Esophagus squamous epithelium (tissue), 5 donors: ENCODE measurements at places on chromosomes 16 and 17.
A peak's percentile ranks its signal among the peaks of the same experiment; 100 is the strongest.

DNA sequence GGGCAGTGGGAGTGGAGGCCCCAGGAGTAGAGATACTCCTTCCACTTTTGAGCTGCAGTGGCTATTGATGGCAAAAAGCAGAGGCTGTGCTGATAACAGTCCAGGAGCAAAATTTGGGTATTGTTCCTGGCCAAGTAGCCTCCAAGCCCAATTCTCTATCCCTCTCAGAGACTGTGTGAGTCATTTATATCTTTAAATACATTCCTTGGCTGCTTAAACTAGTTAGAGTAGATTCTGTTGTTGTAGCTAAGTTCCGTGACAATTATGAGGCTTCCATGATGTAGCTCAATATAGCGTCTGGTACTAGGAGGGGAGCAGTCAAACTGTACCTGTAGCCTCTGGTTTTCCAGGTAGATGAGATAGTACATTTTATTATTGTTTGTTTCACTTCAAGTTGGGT lies 19.9 kb upstream of the UBE2G1 start:
- H3K27me3 ChIP-seq, result no peaks in the 10 kb centered on the region
- H3K27ac ChIP-seq, result peak overlapping the region; percentile 30
- no peaks in the 10 kb centered on the region for H3K4me1 ChIP-seq
- DNase-seq, result no peak
- no peaks in the 10 kb centered on the region for H3K36me3 ChIP-seq

- no peaks in the 10 kb centered on the region for H3K4me1 ChIP-seq
- H3K27ac ChIP-seq, result no peak overlapping the region
- H3K4me3 ChIP-seq, result no peak overlapping the region
- no peak for DNase-seq
- no peaks in the 10 kb centered on the region for H3K27me3 ChIP-seq
- no peaks in the 10 kb centered on the region for H3K36me3 ChIP-seq
These were observed 559.5 kb upstream of the CDH11 start for GRCh38 chr16:65681406-65681805.

DNA sequence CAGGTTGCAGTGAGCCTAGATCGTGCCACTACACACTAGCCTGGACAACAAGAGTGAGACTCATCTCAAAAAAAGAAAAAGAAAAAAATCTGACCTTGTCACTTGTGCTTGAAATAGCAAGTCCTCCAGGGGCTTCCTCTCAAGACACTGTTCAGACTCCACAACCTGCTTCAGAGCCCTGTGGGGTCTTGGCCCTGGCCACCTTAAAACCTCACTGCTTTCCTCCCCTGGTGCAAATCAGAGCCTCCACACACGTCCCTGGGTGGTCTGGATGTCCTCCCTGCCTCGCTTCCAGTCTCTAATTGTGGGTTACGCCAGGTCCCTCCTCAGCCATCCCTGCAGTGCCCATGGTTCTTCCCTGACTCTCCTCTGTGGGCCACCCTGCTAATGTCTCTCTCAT lies 4.7 kb downstream of the ACD start:
- no peak for DNase-seq
- H3K4me3 ChIP-seq, result no peak overlapping the region
- peaks cover 16% of the 10 kb centered on the region for H3K27me3 ChIP-seq
- H3K36me3 ChIP-seq, result peaks cover 6% of the 10 kb centered on the region
- H3K27ac ChIP-seq, result no peak overlapping the region
- H3K4me1 ChIP-seq, result peaks cover 38% of the 10 kb centered on the region

DNA sequence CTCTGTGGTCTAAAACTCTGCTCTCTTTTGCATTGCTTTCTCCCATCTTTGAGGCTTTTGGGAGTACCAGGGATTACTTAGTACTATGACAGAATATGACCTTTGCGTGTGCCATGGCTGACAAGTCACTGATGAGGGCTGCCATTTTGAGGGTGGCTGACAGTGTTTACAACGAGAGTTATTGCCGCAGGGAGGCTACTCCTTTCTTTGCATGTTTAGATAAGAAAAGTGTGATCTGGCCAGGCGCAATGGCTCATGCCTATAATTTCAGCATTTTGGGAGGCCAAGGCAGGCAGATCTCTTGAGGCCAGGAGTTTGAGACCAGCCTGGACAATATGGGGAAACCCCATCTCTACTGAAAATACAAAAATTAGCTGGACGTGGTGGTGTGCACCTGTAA lies 77.5 kb downstream of the GSG1L start:
- no peak for DNase-seq
- H3K27me3 ChIP-seq, result no peaks in the 10 kb centered on the region
- no peak overlapping the region for H3K4me3 ChIP-seq
- no peak overlapping the region for H3K27ac ChIP-seq

- H3K4me3 ChIP-seq, result no peak overlapping the region
- H3K36me3 ChIP-seq, result no peaks in the 10 kb centered on the region
- H3K27me3 ChIP-seq, result no peaks in the 10 kb centered on the region
- DNase-seq, result no peak
These were observed 49.8 kb downstream of the CREBBP start for GRCh38 chr16:3830625-3831254.

DNA sequence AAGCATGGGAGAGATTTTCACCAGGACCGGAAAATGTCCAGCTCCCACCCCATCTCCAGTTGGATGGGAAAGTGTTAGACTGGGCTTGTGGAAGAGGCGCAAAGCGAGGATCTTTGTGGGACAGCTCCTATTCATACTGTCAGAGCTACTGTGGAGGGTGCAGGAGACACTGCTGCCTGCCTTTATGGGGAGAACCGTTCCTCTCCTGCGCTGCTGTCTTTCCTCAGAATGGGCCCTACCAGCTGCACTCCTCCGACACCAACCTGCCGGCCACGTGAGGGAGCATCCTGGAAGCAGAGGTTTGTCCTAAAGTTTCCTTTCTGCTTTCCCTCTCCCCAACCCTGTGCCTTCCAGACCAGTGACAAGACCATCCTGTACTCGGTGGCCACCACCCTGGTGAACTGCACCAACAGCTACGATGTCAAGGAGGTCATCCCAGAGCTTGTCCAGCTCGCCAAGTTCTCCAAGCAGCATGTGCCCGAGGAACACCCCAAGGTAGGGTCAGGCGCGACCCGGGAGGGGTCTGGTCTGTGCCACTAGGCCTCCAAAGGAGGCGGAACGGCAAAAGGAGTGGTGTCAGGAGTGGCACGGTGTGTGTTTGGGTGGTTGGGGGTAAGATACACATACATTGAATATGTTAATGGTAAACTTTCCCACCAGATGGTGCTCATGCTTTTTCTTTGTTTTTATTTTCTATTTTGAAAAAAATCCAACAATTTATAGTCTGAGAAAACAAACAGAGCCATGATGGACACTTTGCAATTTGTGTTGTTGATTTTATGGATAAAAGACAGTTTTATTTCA lies 23.0 kb downstream of the SLC35G3 start:
- H3K27ac ChIP-seq, result no peak overlapping the region
- no peaks in the 10 kb centered on the region for H3K36me3 ChIP-seq
- no peaks in the 10 kb centered on the region for H3K4me1 ChIP-seq
- DNase-seq, result no peak
- no peaks in the 10 kb centered on the region for H3K27me3 ChIP-seq
- no peak overlapping the region for H3K4me3 ChIP-seq

DNA sequence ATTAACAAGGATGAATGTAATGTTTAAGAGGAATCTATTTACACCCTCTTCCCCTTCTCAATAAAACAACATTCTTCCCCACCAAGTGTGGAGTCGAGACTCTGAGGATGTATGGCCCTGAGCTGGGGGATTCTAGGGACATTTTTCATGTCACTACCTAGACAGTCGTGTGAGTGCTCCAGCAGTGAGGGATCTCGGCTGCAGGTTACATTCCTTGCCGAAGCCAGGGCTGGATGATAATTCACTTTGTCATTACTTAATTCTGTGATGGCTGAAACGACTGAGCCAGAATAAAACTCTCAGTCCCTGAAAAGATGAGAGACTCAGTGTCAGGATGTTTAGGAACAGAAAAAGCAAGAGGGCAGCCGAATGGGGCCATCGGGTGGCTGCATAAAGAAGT lies 106.9 kb upstream of the HSBP1 start:
- DNase-seq, result no peak
- no peaks in the 10 kb centered on the region for H3K36me3 ChIP-seq
- H3K4me1 ChIP-seq, result no peaks in the 10 kb centered on the region
- no peaks in the 10 kb centered on the region for H3K27me3 ChIP-seq

GRCh38 chr17:80327518-80327917 lies 66.9 kb downstream of the RNF213 start:
- H3K4me3 ChIP-seq, result no peak overlapping the region
- no peak for DNase-seq
- H3K4me1 ChIP-seq, result no peaks in the 10 kb centered on the region
- no peak overlapping the region for H3K27ac ChIP-seq
- peaks cover 58% of the 10 kb centered on the region for H3K36me3 ChIP-seq

DNA sequence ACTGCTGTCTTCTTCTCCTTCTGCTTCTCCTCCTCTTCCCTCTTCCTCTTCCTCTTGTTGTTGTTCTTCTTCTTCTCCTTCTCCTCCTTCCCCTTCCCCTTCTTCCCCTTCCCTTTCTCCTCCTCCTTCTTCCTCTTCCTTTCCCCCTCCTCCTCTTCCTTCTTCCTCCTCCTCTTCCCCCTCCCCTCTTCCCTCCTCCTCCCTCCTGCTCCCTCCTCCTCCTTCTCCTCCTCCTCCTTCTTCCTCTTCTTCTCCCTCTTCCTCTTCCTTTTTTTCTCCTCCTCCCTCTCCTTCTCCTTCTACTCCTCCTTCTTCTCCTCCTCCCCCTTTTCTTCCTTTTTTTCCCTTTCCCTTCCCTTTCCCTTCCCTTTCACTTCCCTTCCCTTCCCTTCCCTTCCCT lies 245.0 kb upstream of the IRX5 start:
- no peaks in the 10 kb centered on the region for H3K27me3 ChIP-seq
- H3K4me1 ChIP-seq, result no peaks in the 10 kb centered on the region
- H3K36me3 ChIP-seq, result no peaks in the 10 kb centered on the region
- H3K27ac ChIP-seq, result no peak overlapping the region

- no peaks in the 10 kb centered on the region for H3K27me3 ChIP-seq
- H3K27ac ChIP-seq, result no peak overlapping the region
- DNase-seq, result no peak
- H3K36me3 ChIP-seq, result no peaks in the 10 kb centered on the region
These were observed 126.1 kb downstream of the PITPNC1 start for GRCh38 chr17:67503184-67503583.

DNA sequence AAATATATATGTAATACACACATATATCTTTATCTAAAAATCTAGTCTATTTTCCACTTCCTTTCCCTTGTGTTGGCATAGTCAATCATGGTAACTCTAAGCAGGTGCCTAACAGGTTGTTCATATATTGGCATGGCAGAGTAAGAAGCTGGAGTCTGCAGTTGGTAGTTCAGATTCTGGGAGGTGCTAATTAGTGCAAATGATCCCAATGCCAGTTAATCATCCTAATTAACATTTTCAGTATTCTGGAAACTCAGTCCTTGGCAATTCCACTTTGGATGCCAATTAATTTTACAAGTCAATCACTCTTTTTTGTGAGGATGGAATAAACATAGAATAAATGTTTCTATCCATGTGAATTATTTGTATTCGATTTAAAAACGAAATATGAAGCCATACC lies 863.7 kb upstream of the SOX9 start:
- DNase-seq, result no peak
- no peak overlapping the region for H3K4me3 ChIP-seq

DNA sequence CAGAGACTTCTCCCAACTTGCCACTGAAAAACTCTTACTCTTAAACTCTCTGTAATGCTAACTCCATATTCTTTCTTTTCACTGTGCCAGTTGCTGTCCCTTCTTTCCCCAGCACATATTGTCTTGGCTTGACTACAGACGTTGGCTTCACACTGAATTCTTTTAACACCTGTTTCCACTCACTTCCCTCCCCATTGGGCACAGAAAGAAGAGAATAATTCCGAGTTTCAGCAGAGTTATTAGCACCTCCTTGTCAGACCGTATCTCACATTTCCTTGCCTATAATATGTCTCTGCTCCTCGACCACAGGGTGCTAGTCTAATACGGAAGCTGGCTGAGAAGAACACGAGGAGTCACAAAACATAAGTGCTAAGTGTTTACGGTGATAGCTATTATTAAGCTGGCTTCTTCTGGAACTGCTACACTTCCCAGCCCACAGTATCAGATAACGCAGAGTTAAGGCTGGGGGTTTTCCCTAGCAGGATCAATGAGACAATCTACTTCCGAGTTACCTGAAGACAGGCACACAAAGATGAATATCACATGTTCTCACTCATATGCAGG lies 188.5 kb upstream of the CDH8 start:
- no peaks in the 10 kb centered on the region for H3K27me3 ChIP-seq
- no peaks in the 10 kb centered on the region for H3K36me3 ChIP-seq
- H3K27ac ChIP-seq, result no peak overlapping the region
- no peaks in the 10 kb centered on the region for H3K4me1 ChIP-seq
- H3K4me3 ChIP-seq, result no peak overlapping the region
- no peak for DNase-seq

- no peak overlapping the region for H3K27ac ChIP-seq
- H3K27me3 ChIP-seq, result no peaks in the 10 kb centered on the region
- peaks cover 7% of the 10 kb centered on the region for H3K4me1 ChIP-seq
- no peak overlapping the region for H3K4me3 ChIP-seq
These were observed 8.6 kb downstream of the XYLT1 start for GRCh38 chr16:17461951-17462729.

DNA sequence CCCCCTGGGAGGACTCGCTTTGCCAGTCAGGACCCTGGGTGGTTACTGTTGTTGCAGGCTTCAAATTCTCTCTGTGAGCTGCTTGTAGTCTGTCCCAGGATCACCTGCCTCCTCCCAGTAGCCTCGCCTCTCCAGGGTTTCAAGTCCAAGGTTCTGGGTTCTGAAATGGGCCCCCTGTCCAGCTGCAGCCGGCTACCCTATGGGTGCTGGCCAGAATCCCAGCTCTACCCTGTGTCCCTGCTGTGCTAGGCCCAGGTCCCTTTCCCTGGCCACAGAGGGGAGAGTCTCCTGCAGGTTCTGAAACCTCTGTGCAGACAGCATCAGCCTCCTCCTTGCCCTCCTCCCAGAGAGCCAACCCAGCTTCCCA lies 21.4 kb downstream of the UNC13D start:
- no peak for DNase-seq
- H3K4me1 ChIP-seq, result peaks cover 11% of the 10 kb centered on the region
- no peaks in the 10 kb centered on the region for H3K27me3 ChIP-seq
- H3K27ac ChIP-seq, result no peak overlapping the region
- H3K36me3 ChIP-seq, result peaks cover 92% of the 10 kb centered on the region
- no peak overlapping the region for H3K4me3 ChIP-seq

DNA sequence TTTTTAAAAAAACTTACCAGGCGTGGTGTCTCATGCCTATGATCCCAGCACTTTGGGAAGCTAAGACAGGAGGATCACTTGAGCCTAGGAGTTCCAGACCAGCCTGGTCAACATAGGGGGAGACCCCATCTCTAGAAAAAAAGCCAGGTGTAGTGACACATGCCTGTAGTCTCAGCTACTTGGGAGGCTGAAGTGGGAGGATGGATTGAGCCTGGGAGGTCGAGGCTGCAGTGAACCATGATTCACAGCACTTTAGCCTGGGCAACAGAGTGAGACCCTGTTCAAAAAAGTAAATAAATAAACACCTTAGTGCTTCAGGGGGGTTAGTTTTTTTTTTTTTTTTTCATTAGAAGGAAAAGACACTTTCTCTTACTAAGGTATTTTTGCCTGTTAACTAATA lies 58.9 kb upstream of the LRRC37A3 start:
- H3K36me3 ChIP-seq, result no peaks in the 10 kb centered on the region
- DNase-seq, result no peak
- no peaks in the 10 kb centered on the region for H3K27me3 ChIP-seq
- H3K4me1 ChIP-seq, result peaks cover 42% of the 10 kb centered on the region

- DNase-seq, result no peak
- H3K36me3 ChIP-seq, result no peaks in the 10 kb centered on the region
- peaks cover 76% of the 10 kb centered on the region for H3K4me1 ChIP-seq
- H3K27ac ChIP-seq, result no peak overlapping the region
- no peaks in the 10 kb centered on the region for H3K27me3 ChIP-seq
These were observed 26.5 kb upstream of the MTSS2 start for GRCh38 chr16:70712359-70712758.

GRCh38 chr16:27049117-27049516 lies 17.6 kb upstream of the C16orf82 start:
- DNase-seq, result no peak
- H3K27me3 ChIP-seq, result no peaks in the 10 kb centered on the region
- H3K4me1 ChIP-seq, result no peaks in the 10 kb centered on the region
- no peaks in the 10 kb centered on the region for H3K36me3 ChIP-seq
- H3K4me3 ChIP-seq, result no peak overlapping the region
